ENCODE measurements at places on chromosomes 3 and 15.

DNA sequence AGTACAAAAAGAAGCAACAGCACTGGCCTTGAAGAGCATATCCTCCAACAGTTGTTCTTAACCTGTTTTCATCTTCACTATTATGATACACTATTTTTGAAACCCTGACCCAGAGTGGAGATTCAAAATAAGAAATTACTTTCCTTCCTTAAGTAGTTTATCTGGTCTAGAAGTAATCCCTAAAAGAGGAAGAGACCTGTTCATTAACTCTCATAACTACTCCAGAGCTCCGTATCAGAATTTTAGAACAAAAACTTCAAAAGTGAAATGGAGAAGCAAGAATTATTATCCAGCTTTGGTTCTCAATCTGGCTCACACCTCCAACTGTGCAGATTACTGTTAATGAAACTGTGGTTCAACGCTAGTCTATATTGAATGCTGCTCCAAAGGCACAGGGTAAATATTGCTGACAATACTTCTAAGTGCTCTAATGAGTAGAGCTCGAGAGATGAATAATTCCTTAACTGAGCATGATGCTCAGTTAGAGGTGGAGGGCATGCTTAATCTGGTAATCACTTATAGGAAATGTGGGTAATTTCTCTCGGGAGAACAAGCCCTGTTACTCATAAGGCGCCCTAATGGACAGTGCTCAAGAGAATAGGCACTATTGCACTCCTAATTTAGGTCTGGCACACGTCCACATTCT is 5.2 kb downstream of the LCMT2 start:
- no peak for DNase-seq

DNA sequence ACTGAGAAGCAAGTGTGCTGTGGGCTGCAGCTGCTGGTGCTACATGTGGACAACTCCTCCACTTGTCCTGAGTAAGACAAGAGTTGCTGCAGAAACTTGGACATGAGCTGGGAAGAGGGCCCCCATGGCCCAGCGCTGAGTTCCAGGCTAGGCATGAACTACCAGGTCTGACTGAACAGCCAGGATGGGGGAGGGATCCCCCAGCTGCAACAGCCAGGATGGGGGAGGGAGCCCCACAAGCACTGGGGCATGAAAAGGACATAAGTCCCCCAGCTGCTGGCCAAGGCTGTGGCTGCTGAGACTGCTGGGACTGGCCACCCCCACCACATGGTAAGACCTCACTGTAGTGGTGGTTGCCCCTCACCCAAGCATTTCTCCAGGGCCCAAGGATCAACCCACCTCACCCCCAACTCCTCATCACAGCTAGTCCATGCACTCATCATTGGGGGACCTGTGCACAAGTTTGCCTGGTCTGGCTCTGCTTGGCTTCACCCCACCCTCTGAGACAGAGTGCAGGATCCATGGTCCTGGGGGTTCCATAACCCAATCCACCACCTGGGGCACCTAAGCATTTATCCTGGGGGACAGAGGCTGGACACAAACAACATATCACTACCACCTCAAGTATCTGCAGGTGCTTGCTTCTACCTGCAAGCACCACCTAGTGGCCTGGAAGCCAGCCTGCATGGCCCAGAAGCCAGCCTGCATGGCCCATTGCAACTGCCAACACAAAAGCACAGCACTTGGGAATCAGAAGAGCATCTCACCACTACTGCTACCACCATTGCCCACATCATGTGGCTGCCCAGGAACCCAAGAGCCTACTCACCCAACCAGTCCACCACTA is 84.5 kb upstream of the STT3B start:
- DNase-seq = no peak

- DNase-seq = no peak
Measured at GRCh38 chr3:13179181-13179580, 106.0 kb upstream of the IQSEC1 start.

- no peak for DNase-seq
Measured at GRCh38 chr3:9776896-9777693, 7.3 kb upstream of the CAMK1 start.

GRCh38 chr3:48584836-48585235 is 10.3 kb downstream of the COL7A1 start:
- no peak for DNase-seq

GRCh38 chr3:102069211-102069662 is 219.9 kb downstream of the NFKBIZ start:
- DNase-seq = no peak
